ENCODE measurements at places on chromosomes 7 and 10. TPM values are rescaled to one million over a fixed set of nuclear protein-coding genes. Genes with fewer than 3 reads are reported as not detected.

C7orf25 gene
- 6.6 TPM for total RNA-seq

CALHM3 gene
- not detected for total RNA-seq

HTR5A gene
- total RNA-seq = not detected

CHST3 gene
- total RNA-seq = 13.2 TPM

DNA sequence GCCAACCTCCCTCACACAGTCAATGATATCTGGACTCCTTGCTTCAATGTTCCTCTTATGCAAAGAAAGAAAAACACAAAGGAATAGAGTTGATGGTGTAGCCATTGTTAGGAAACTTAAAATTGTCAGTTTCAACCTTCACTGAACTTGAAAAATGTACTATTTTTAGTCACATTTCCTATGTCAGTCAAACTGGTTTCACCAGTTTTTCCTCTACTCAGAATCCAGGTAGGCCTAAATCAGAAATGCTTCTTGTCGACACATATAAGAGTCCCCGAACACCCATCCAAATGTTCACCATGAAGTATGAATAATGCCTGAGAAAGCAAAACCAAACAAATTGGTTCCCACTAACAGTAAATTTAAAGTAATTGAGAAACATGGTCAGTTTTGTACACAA lies 42.4 kb upstream of the ZMYND11 start:
- DNase-seq = no peak

DNA sequence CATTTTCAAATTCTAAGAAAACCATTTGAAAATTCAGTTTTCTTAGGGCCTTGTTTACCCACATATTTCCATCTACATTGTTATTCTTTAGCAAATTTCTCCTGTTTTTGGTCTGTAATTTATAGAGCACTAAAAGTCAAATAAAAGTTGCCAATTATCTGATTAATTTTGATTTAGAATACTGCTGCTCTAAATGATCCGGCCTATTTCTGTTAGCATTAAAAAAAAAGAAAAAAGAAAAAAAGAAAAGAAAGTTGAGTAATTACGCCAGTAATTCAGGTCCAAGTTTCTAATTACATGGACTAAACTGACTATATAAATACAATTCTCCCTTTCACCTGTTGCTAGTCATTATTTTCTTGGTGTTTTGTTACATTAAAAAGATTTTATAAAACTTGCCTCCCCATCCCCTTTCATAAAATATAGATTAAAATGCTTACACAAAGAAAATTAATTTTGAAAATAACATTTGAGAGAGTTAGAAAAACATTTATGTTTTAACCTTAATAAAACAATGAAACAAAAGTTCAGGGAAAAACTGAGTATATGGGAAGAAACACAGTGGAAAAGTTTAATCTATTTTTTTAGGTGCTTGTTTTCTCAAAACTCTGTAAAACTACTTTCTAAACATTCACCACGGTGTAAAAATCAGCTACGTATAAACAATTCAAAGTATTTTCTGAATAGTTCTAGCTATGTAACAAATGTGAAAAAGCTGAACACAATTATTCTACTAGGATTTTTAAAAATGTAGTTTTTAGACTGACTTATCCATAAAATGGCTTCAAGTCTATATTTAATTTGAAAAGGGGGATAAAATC lies 6.8 kb upstream of the COMMD3 start:
- DNase-seq = no peak

DNA sequence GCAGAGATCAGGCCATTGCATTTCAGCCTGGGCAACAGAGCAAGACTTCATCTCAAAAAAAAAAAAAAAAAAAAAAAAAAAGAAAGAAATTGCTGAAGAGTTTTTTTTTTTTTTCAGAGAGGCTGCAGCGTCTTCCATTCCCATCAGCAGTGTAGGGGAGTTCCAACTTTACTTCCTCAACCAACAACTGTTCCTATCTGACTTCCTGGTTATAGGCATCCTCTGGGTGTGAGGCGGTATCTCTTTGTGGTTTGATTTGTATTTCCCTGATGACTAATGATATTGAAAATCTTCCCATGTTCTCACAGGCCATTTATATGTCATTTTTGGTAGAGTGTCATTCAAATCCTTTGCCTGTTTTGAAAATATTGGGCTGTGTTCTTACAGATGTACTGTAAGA lies 40.2 kb downstream of the PRTFDC1 start:
- DNase-seq = no peak

- DNase-seq = no peak
Observed at GRCh38 chr10:68992636-68993440, 4.2 kb downstream of the KIFBP start.

GRCh38 chr10:100576282-100576635 lies 40.5 kb downstream of the HIF1AN start:
- no peak for DNase-seq

GRCh38 chr7:156464339-156464738 lies 176.2 kb upstream of the RNF32 start:
- DNase-seq = no peak

Measured in ureter (tissue), 1 donor.